ENCODE measurements at places on chromosomes 2 and 18. TPM values are rescaled to one million over a fixed set of nuclear protein-coding genes. Genes with fewer than 3 reads are reported as not detected.

TMEM131 gene
- 32.8 TPM for total RNA-seq

SPP2 gene
- total RNA-seq: not detected

RTTN gene
- 12.6 TPM for total RNA-seq

CTAGE1 gene
- total RNA-seq: not detected

GRCh38 chr2:84201158-84201557 is 257.9 kb downstream of the SUCLG1 start:
- DNase-seq: no peak

- DNase-seq: no peak
Observed at GRCh38 chr2:213696442-213696841, 412.2 kb downstream of the SPAG16 start.

DNA sequence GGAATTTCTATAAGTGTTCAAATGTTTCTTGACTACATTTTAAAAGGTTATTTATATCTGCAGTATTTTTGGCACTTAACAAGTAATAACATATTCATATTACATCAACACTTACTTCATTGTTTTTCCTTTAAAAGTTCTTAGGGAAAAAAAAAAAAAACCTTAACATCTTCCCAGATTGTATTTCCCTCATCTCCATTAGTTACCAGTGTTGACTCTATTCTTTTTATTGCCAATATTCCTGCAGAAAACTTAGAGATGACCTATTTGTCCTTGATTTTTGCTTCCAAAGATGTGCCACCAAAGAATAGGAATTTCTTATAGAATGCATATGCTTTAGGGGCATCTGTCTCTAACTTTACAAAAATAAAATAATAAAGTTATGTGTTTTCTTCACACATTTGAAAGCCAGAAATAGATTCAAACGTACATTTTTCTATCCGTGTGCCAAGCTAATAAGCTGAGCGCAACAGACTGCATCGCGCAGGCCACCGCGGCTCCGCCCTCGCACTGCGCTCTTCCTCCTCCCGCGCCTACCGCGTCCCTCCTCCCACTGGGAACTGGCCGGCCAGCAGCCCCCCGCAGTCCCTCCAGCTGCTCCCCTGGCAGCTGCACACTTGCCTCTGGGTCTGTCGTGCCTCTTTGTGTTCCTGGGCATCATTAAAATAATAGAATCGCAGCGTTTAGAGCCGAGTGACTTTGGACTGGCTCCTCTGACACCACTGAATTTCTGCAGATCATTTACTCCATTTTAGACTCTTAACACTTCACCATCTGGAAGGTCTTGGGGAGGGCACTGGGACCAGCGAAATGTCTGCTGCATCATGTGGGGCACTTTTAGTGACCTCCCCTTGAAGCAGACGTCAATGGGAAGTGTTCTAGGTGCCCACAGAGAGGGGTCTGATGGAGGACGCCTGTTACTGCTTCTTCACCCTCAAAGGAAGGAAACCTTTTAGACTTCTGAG is 21.2 kb upstream of the NAB1 start:
- DNase-seq: peak; percentile 35

- DNase-seq: no peak
Observed at GRCh38 chr18:23350188-23350587, 102.9 kb upstream of the RIOK3 start.

GRCh38 chr18:23200756-23201155 is 65.5 kb downstream of the CABLES1 start:
- DNase-seq: no peak

GRCh38 chr2:190407246-190407661 is 901 bp upstream of the MFSD6 start:
- no peak for DNase-seq

DNA sequence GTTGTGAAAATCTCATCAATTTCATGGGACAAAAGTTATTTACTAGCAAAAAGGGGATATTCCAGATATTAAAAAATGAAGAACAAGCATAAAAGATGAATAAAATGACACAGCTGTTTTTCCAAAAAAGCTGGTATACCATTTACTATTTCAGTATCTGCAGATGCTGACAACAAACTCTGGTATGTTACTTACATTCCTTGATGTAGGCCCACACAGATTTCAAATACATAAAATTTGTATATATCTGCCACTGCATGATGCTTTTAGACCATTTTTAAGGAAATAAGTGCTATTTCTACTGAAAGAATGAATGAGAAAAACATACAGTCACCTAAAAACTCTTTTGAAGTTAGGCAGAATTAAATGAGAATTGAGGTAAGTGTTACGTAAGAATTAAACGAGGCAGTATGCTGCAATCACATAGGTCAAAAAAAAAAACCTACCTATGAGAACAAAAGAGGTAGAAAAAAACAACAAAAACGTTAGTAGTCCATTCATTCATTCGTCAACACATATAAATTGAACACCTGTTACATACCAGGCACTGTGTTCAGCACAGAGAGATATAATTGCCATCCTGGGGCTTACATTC is 32.5 kb downstream of the ARL5A start:
- no peak for DNase-seq
